ENCODE measurements at places on chromosomes 2 and 18. TPM values are rescaled to one million over a fixed set of nuclear protein-coding genes. Genes with fewer than 3 reads are reported as not detected.
A peak's percentile ranks its signal among the peaks of the same experiment; 100 is the strongest.

RGPD4 gene
- total RNA-seq, result 0.17 TPM

GRCh38 chr2:205654878-205655605 is 27.3 kb upstream of the NRP2 start:
- H3K4me1 ChIP-seq, result no peaks in the 10 kb centered on the region
- H3K27me3 ChIP-seq, result no peaks in the 10 kb centered on the region
- no peaks in the 10 kb centered on the region for H3K36me3 ChIP-seq
- no peak for DNase-seq

DNA sequence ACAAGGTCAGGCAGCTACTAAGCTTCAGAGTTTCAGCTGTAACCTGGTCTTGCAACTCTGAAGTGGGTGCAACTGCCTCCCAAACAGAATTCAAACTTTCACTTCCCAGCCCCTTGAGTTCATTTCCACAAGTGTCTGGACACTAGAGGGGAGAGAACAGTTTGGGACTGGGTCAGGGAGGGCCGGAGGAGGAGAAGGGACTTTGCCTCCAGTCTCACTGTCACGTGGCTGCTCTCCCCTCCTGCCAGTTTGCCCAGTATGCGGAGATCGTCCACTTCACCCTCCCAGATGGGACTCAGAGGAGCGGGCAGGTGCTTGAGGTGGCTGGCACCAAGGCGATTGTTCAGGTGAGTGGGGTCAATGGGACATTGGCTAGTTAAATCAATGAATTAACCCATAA is 20.6 kb upstream of the ANKRD53 start:
- no peaks in the 10 kb centered on the region for H3K4me1 ChIP-seq
- H3K27ac ChIP-seq, result no peak overlapping the region

- H3K4me1 ChIP-seq, result peaks cover 5% of the 10 kb centered on the region
- no peaks in the 10 kb centered on the region for H3K36me3 ChIP-seq
- peak overlapping the region; percentile 82 for H3K4me3 ChIP-seq
- H3K27ac ChIP-seq, result peak overlapping the region; percentile 98
- peak; percentile 42 for DNase-seq
- H3K27me3 ChIP-seq, result no peaks in the 10 kb centered on the region
These were observed 925 bp downstream of the SOS1 start for GRCh38 chr2:39119732-39120520.

DNA sequence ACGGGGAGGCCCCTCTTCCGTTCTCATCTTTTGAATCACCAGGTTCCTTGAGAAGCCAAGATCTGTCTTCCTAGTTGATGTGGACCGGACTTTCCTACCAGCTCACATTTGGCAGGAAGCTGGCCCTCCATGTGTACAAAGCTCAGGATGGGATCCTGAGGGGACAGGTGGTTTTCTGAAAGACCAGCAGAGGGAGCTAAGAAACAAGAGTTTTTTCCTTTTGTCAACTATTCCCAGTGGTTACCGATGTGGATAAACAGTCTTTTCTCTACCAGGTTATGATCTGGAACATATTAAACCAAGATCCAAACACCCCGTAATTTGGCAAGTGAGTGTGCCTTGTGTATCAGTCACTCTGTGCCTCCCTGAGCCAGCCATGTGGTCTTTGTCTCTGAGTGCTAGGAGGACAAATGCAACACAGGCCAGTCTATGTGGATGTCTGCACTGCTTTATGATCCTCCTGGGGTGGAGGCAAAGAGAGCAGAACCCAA is 25.1 kb upstream of the ARHGAP25 start:
- no peak for DNase-seq
- H3K4me3 ChIP-seq, result no peak overlapping the region

SERPINB11 gene
- 37.8 TPM for total RNA-seq

CCL20 gene
- total RNA-seq, result 1.6 TPM

DNA sequence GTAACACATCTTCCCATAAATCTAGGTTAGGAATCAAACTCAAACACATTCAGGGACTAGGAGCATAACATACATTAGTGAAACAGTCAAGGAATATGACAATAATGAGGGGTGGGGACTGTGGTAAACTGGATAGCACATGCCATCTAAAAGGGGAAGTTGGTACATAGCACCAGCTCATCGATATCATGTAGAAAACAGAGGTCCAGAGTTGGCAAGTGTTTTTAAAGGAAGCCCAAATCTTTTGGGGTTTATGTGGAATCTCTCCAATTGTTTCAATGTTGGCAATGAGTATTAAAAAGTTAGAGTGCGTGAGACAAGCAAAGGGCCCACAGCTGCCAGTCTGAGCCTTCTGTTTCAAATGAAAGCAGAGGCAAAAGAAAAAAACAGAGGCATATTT is 24.4 kb downstream of the KLF7 start:
- no peaks in the 10 kb centered on the region for H3K27me3 ChIP-seq
- H3K4me3 ChIP-seq, result no peak overlapping the region
- H3K27ac ChIP-seq, result no peak overlapping the region
- H3K4me1 ChIP-seq, result no peaks in the 10 kb centered on the region
- no peaks in the 10 kb centered on the region for H3K36me3 ChIP-seq
- DNase-seq, result no peak

FAM210A gene
- 12.4 TPM for total RNA-seq
